ENCODE measurements at places on chromosomes 2 and 18.

DNA sequence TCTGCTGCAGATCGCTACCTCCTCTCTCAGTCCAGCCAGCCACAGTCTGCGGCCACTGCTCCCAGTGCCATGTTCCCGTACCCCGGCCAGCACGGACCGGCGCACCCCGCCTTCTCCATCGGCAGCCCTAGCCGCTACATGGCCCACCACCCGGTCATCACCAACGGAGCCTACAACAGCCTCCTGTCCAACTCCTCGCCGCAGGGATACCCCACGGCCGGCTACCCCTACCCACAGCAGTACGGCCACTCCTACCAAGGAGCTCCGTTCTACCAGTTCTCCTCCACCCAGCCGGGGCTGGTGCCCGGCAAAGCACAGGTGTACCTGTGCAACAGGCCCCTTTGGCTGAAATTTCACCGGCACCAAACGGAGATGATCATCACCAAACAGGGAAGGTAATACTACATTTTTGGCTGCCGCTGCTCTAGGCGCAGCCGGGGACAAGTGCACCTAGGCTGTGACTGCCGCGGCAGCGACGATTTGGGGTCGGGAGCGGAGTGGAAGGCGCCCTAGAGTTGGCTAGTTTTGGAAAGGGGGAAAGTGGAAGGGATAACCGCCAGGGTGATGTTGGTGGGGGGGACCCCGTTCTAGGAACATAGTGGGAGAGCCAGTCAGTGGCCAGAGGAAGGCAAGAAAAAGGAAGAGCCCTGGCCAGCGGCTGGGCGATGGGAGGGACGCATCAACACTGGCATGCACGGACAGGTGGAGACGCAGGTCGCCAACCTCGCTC lies 776 bp downstream of the TBR1 start:
- no peak for DNase-seq

DNA sequence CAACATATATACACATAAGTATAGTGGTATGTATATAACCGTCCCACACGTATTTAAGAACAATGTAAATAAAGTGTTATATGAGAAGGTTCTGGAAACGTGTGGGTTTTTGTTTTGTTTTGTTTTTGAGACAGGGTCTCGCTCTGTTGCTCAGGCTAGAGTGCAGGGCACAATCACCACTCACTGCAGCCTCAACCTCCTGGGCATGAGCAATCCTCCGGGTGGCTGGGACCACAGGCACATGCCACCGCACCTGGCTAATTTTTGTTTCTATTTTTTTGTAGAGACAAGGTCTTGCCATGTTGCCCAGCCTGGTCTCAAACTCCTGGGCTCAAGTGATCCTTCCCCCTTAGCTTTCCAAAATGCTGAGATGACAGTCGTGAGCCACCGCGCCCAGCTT lies 6.2 kb downstream of the ADAM17 start:
- no peak for DNase-seq

GRCh38 chr2:105291981-105292380 lies 37.6 kb downstream of the TGFBRAP1 start:
- no peak for DNase-seq

GRCh38 chr2:161676902-161677496 lies 52.8 kb downstream of the SLC4A10 start:
- no peak for DNase-seq

Data from MV-4-11 (cell line).